ENCODE measurements at places on chromosomes 1 and 21. TPM values are rescaled to one million over a fixed set of nuclear protein-coding genes. Genes with fewer than 3 reads are reported as not detected.

PSEN2 gene
- 18.1 TPM for polyA plus RNA-seq

RSRP1 gene
- 42.5 TPM for polyA plus RNA-seq

TMEM125 gene
- 0.17 TPM for polyA plus RNA-seq

ITLN1 gene
- 0.24 TPM for polyA plus RNA-seq

PMF1 gene
- polyA plus RNA-seq = 134 TPM

LMOD1 gene
- 0.19 TPM for polyA plus RNA-seq

CFHR5 gene
- polyA plus RNA-seq = not detected

KRTAP21-2 gene
- not detected for polyA plus RNA-seq

IGSF8 gene
- 20.2 TPM for polyA plus RNA-seq

CFHR2 gene
- not detected for polyA plus RNA-seq

G0S2 gene
- polyA plus RNA-seq = 0.91 TPM

LCE1F gene
- not detected for polyA plus RNA-seq

ACTA1 gene
- polyA plus RNA-seq = 0.24 TPM

SPRR2A gene
- not detected for polyA plus RNA-seq

Data from endothelial cell of umbilical vein (primary cell).